Gastrocnemius medialis (tissue), 4 donors: ENCODE measurements at places on chromosomes 12 and 14.
A peak's percentile ranks its signal among the peaks of the same experiment; 100 is the strongest.

DNA sequence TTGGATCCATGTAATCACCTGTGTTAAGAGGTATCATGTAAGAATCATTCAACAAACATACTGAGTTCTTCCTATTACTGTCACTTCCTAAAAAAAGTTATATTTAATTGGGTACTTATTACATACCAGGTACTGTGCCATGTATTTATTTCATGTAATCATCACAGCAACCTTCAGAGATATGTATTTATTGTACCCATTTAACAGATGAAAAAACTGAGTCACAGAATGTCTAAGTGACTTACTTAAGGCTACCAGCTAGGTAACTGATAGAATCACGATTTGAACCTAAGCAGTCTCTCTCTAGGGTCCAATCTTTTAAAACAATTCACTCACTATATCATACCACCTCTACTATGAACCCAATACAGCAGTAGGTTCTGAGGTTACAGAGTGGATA is 2.0 kb downstream of the PSME2 start:
- DNase-seq: no peak

DNA sequence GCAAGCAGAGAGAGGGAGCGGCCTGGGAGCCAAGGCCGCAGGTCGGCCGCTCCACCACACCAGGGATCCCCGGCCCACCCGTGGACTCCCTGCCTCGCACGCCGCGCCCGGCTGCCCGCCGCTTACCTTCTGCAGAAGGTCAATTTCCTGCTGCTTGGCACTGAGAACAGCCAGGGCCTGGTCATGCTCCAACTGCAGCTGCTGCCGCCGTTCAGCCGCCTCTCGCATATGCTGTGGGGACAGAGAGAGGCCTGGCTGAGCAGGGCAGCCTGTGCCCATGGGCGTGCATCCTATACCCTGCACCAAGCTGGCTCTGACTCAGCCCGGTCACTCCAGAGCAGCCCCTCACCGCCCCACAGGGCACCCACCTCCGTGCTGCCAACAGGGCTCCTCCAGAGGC is 141.1 kb downstream of the PIWIL1 start:
- DNase-seq: no peak

- no peak for DNase-seq
Measured at GRCh38 chr14:28975084-28975483, 208.5 kb downstream of the FOXG1 start.

DNA sequence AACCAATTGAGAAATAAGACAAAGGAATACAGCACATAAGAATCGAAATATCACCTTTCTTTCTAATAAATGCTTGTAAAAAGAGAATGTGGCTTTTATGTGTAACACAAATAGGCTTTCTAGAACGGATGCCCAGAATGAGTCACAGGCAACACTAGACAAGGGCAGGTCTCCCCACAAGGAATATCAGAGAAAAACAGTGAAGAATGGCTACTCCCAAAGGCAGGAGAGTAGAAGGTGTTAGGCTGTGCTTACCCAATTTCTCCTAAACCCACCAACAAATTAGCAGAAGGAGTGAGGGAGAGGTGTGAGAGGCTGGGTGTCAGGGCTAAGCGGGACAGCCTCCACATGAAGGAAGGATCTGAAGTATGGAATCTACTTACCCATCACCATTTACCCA is 55.2 kb downstream of the GALNT4 start:
- DNase-seq: no peak

DNA sequence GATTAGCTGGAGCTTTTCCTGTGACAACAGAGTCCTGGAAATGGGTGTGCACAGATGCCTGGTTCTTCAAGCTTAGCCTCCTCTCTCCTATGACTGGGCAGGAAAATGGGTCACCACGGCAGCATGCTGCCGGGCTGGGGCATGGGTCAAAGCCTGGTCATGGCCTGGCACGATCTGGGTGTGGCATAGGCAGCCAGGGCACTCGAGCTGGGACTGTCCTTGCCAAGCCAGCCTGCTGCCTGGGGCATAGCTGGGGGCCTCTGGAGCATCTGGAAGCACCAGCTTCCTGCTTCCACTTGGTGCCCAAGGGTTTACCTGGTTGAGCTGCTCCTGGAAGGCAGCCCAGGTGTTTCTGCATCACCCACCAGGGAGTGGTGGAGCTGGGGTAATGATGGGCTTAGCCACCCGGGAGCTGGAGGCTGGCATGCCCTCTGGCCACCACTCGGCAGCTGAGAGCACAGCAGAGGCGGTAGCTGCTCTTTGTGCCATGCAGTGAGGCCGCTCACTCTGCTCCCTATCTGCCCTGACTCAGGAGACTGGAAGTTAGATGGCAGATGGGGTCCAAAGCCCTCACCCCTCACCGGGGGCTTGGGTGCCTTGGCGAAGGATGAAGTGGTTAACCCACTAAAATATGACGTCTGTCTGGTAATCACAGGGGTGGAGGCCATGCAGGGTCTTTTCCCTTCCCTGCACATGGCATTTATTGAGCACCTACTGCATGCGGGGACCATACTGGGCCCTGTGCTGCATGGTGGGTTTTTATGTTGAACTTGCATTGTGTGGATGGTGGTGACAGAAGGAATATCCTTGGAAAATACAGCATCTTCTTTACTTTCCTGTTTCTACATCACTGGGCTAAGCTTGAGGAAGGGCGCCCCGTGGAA is 1.7 kb downstream of the OTUB2 start:
- no peak for DNase-seq

DNA sequence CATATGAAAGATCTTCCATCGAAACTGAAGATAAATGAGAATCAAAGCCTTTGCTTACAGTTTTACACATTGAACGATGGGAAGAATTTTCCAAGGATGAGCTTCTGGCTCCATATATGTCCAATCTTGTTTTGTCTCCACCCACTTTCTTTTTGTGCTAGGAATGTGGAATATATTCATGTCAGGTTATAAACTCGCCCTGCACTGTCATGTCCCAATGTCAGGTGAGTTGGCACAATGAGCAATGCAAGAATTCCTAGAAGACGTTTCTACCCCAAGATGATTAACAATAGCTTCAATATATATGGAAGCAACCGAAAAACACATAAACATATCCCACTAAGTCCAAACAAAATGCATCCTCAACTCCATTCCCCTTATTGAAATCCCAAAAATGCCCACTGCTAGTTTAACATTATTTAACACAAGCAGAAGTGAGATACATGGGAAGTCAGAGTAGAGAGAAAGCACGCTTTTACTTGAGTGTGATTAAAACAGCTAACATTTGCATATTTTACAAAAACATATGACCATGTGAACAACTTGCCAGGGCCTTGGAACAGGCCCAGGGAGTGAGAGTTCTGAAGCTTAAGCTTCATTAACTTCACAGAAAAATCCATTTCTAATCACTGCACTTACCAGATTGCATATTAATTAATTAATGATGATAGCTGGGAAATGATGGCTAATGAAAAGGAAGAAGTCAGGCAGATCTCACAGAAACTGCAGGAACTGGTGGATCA is 233.9 kb downstream of the GXYLT1 start:
- no peak for DNase-seq

GRCh38 chr12:76176940-76177339 is 92.5 kb upstream of the NAP1L1 start:
- no peak for DNase-seq

GRCh38 chr12:50057000-50057841 is at the start of gene ASIC1:
ASIC1 (plus strand) TSS chr12:50057596; CDS start chr12:50058767, 1,171 bp downstream.
- DNase-seq: peak; percentile 32

DNA sequence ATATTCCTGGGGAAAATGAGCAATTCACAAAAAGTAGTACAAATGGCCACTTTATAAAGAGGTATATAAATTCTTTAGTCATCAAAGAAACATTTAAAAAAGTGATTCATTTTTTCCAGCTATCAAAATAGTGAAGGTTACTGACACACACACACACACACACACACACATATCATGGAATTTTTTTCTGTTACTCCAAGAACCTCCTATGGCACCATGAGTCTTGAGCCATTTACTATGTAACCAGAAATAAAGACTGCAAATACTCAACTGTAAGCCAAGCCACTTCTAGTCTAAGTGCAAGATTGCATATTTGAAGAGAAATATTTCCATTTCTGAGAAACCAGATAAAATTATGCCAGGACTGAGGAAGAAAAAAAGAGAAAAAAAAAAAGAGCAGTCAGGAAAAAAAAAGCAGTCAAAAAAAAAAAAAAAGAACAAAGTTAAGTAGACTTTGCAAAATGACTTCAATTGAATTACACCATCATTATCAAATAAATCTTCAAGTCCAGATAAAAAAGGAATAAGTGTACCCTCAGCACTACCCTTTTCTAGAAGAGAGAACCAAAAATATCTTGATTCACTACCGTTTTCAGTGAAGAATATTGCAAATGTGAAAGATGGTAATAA is 275.7 kb downstream of the DAD1 start:
- DNase-seq: no peak

GRCh38 chr12:52498946-52499345 is 5.9 kb upstream of the KRT6A start:
- no peak for DNase-seq

- DNase-seq: no peak
Measured at GRCh38 chr12:30945443-30946164, 19.1 kb downstream of the TSPAN11 start.

DNA sequence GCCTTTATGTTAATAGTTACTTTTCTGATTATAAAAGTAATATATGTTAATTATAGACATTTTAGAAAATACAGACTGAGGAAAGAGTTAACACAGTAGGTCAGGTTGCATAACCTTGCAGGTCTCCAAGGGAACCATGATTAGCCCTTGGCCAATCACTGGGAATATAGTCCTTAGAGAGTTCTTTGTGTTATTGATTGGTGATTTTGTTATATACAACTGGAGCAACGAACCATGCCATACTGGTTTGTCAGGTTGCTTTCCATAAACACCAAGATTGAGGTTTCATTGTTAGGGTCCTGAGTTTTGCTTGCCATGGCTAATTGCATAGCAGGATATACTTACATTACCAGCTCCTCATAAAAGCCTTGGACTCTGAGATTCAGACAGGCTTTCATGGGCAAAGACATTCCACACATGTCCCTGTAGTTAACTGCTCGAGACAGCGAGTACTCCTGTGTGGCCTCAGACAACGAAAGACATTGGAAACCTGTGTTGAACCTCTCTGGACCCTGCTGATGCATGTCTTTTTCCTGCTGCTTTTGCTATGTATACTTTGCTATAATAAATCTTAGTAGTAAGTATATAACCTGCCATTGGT is 33.7 kb downstream of the MAPK1IP1L start:
- no peak for DNase-seq

DNA sequence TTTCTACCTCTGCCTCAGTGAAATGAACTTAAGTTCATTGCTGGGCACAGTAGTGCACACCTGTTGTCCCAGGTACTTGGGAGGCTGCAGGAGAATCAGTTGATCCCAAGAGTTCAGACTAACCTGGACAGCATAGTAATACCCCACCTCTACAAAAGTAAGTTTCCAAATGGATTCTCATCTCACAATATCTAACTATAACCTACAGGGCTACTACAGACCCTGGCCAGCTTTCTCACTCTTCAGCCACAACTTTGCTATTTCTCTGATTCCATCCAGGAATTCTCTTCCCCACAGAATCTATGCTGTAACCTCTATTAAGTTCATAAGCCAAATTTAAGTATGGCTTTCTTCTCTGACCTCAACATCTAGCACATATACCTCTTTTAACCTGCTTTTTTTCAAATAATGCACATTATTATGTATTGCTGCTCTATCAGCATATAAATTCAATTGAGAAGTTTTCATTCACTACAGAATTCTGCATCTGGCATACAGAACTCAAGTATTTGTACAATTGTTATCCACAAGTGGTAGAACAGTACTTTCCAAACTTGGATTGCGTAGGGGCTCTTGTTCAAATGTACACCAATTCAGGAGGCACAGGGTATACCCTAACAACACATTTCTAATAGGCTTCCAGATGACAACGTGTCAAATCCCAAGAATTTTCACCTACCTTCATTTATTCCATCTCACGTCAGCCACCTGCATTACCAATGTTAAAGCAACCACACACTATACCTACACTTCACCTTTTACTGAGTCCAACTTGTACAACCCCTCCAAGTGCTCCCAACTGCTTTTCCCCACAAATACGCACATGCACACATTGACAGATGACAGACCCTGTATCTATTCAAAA is 3.8 kb downstream of the RPS29 start:
- DNase-seq: no peak

DNA sequence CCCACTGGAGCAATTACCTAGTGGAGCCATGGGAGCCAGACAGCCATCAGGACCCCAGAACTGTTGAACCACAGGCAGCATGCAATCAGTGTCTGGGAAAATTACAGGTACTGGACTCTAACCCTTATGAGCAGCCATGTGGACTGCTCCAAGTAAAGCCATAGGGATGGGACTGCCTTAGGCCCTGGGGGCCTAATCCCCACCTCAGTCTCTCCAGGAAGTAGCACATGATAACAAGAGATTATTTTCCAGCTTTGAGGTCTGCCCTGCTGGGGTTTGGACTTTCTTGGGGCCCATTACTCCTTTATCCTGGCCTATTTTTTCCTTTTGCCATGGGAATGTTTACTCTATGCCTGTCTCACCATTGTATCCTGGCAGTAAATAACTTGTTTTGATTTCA is 226.8 kb downstream of the AEBP2 start:
- no peak for DNase-seq

GRCh38 chr14:100796946-100797345 is 29.0 kb upstream of the MEG3 start:
- DNase-seq: no peak

- DNase-seq: no peak
Measured at GRCh38 chr14:80522411-80522810, 311.1 kb upstream of the DIO2 start.

- no peak for DNase-seq
Measured at GRCh38 chr14:94536836-94537235, 24.4 kb upstream of the SERPINA4 start.

DNA sequence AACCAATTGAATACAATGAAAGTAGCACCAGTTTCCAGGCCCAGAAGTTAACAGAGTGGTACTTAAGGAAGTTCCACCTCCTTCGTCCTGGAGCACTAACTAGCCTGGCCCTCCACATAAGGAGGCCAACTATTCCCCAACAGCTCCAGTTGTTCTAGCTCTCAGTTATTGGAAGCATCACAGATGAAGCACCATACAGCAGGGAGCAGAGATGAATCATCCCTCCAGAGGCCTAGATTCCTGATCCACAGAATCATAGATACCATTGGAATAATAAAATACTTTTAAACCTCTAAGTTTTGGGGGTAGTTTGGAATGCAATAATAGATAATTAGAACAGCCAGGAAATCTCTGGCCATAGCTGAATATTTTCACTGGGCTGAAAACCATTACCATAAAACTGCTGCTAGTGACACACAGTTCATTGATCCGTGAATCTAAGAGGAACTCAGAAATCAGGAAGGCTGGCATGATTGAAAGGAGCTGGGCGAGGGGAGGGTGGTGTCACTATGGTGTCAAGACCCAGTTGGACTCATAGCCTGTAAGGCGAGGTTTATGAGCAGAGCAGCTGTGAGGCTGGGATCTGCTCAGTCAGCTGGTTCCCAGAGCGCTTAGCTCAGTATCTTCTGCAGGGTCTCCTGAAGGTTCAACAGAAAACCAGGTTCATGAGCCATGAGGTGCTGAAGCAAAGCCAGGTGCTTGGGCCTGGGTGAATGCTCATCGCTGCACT is 371.4 kb upstream of the TMTC1 start:
- DNase-seq: no peak

GRCh38 chr12:120468325-120468820 is 1.2 kb downstream of the SRSF9 start:
- peak; percentile 30 for DNase-seq
